Stimulated activated CD8-positive, alpha-beta memory T cell treated with anti-CD3 and anti-CD28 coated beads, Interleukin-4, amount 100 ng/mL, for 4 hours (primary cell): ENCODE measurements at places on chromosomes 7 and 10.
A peak's percentile ranks its signal among the peaks of the same experiment; 100 is the strongest.

- no peak for DNase-seq
Observed at GRCh38 chr10:30348378-30348776, 701 bp downstream of the MTPAP start.

GRCh38 chr7:121563177-121563576, 167.1 kb upstream of the FAM3C start:
- no peak for DNase-seq

GRCh38 chr7:19957664-19958063, 184.2 kb upstream of the TMEM196 start:
- DNase-seq = no peak

DNA sequence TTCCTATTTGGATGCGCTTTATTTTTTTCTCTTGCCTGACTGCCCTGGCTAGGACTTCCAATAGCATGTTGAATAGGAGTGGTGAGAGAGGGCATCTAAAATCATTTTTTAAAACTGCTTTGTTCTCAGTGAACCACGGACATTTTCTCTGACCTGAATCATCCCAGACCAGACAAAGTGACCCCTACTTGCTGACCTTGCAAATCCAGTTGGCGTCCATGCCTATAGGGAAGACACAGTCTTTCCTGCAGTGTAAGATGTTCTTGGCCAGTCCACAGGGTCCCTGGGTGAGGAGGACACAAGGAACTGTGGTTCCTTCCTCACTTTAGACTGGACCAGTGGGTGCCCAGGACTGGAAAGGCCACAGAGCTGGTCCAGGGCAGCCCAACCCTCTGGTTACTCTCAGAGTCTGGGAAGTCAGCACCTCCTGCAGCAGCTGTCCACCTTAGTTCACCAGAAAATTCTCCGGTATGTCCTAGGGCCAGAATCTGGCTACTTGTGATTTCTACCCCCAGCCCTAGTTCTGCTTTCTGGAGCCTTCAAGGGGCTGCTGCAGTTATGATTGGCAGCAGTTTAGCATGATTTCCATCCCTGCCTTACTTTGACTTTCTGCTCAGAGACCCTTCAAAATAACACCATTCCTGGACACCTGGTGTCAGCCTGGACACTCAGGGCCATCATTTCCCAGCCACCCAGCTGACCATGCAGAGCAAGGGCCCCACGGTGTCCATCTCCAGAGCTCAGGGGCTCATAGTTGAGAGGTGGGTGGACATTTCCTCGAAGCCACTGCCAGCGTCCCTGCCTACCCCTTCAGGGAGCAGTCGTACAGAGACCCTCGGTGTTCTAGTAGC, 19.3 kb downstream of the VIPR2 start:
- no peak for DNase-seq

DNA sequence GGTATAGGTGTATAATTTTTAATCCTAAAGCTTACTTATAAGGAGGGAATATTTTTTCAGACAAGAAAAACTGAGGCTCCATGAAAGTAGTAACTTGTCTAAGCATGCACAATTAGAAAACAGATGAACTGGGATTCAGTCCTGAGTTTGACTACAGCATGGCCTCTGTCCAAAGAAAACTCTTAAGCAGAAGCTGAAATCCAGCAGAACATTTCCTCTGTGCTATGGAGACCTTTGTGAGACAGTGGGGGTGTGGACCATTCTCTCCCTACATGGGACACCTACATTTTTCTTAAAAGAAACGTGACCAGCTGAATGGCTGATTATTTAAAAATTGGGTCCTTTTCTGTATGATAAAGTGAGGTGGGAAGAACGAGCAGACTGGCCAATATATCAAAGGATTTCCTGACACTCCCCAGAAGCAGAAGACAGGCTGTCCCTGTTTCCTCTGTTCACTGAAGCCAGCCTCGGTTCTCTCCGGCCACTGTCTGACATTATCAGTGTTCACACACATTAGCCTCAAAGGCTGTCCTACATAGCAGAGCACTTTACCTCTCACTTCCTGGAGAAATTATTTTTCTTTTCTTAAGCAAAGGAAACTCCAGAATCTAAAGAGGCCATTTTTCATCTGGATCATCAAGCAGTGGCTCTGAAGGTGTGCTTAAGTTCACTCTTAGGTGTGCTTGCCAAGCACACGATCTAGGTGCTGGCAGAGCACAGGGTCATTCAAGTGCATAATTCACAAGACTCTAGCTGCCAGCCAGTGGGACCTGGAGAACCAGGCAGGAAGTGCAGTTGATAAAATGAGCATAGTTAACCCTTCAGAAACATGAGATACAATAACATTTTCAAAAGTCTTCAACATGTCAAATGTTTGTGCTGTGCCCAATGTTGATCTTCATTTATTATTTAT, 40.4 kb upstream of the KIAA1217 start:
- no peak for DNase-seq

GRCh38 chr10:13571541-13571940, 15.2 kb upstream of the PRPF18 start:
- DNase-seq = no peak

DNA sequence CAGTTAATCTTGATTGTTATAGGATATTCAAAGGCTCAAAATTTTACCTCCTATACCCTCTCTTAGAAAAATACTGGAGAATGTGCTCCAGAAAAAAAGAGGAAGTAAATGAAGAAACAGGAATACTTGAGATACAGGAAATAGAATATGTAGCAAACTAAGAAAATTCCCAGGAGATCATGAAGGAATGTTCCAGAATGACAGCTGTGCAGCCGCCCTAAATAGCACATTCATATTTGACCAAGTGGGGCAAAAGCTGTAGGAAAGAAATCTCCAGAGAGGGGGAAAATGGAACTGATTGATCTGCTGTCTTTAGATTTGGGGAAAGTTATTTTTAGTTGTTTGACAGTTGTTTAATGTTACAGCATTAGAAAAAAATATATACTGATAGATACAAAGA, 46.2 kb upstream of the ZEB1 start:
- DNase-seq = no peak

GRCh38 chr10:34575882-34576281, 239.2 kb downstream of the PARD3 start:
- DNase-seq = no peak

- no peak for DNase-seq
Observed at GRCh38 chr7:39430441-39430840, 135.8 kb upstream of the YAE1 start.

DNA sequence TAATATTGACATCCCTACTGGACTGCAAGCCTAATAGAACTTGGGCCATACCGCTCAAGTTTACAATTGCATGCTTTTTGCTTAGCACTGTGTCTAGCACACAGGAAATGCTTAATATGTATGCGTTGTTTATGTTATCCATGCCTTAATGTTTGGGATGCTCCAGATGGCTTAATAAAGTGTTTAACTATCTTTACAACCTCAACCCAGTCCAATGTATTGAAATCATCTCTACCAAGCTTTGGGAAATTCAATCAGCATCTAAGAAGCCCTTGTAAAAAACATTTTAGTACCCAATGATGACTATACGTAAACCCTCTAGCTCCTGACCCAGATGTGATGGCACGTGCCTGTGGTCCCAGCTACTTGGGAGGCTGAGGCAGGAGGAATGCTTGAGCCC, 40.0 kb downstream of the CALD1 start:
- DNase-seq = no peak

DNA sequence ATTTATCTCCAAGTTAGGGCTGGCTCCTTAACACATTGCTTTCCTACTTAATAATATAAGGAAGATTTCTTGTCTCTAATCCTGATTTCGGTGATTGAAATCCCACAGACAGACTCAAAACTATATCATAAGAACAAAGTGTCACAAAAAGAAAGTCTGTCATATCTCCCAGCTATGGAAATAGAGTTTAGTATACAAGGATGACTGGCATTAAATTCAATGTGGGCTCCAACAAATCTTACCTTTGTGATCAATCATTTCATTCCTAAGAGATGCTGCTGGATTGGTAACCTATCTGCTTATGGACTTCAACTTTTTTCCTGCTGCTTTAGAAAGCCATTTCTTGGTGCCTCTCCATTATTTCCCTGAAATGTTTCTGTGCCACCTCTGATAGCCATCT, 39.5 kb upstream of the ZRANB1 start:
- no peak for DNase-seq

GRCh38 chr10:133274751-133275683, 1.7 kb downstream of the ADAM8 start:
- peak; percentile 66 for DNase-seq

DNA sequence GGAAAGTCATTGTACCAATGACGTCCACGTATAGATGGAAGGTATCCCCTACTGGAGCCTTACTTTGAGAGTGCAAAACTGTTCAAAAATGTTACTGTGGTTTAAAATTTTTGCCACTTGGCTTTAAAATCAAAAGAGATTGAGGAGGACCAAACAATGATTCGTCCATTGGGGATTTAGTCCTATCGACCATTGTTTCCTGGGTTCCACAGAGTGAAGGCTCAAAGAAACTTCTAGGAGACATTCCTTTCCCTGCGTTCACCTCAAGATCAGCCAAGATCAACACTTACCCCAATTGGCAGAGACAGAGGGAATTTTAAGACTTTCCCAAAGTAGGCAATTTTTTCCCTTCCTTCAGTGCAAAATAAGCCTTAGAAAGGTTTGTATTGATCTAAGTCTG, 152.3 kb downstream of the NEBL start:
- no peak for DNase-seq

DNA sequence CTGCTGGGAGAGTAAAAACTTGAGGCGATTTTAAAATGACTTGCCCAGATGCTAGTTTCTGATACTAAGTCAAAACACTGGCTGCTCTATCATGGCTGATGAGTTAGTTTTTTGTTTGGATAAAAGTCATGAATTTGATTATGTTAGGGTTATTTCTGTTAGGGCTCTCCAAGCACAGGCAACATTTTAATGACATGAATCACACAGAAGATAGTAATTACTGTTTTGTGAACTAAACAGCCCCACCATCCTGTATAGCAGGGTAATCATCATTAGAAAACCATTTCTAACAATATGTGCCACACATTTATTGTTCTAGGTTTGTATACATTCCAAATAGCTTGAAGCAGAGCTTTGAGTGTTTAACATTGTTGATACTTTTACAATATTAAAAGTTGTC, 750.3 kb downstream of the ANKRD7 start:
- DNase-seq = no peak

- DNase-seq = no peak
Observed at GRCh38 chr7:73919694-73920375, 58.9 kb downstream of the TMEM270 start.

GRCh38 chr7:136339464-136339863, 362.3 kb upstream of the MTPN start:
- DNase-seq = no peak

GRCh38 chr10:114681542-114681941, 23.5 kb upstream of the ABLIM1 start:
- DNase-seq = no peak

GRCh38 chr7:20296444-20296843, 34.3 kb upstream of the ITGB8 start:
- DNase-seq = no peak

DNA sequence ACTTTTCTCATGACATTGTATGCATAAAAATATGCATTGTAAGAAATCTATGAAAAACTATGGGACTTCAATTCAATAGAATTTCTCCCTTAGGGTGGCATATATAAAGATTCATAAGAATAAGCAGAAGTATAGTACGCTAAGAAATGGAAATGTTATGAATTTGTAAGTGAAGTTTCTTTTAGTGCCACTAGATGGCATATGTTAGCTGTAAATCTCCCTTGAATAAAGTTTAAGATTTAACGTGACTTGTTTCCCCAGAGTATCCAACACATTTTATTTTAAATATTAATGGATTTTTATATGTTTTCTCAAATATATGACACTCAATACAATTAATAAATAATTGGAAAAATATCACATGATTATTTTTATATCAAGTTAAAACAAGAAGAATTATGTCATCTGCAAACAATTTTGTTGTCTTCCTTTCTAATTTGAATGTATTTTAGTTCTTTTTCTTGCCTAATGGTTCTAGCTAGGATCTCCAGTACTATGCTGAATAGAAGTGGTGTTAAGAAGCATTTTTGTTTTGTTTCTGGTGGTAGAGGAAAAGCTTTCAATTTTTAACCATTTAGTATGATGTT, 287.2 kb downstream of the HGF start:
- DNase-seq = no peak

- DNase-seq = no peak
Observed at GRCh38 chr7:121366852-121367431, 29.2 kb downstream of the FAM3C start.

DNA sequence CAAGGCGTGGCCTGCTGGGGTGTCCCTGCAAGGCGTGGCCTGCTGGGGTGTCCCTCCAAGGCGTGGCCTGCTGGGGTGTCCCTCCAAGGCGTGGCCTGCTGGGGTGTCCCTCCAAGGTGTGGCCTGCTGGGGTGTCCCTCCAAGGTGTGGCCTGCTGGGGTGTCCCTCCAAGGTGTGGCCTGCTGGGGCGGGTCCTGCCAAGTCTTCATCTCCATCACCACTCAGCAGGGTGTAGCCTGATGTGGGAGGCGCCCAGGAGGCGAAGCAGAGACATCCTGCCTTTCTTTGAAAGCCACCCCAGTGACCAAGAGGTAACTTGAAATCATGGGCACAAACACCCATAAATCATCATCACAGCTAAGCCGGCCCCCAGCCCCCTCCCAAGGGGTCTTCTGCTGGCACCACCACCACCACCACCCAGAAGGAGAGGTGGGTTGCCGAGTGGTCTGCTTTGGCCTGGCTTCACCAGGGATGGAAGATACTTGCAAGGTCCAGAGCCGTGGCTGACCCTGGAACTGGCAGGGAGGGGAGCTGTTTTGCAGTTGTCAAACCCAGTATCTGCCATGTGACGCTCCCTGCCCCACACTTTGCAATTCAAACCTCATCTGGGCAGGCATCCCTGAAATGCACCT, 190.6 kb downstream of the EBF3 start:
- no peak for DNase-seq

GRCh38 chr10:46326066-46326465, 39.3 kb downstream of the ANTXRL start:
- no peak for DNase-seq

DNA sequence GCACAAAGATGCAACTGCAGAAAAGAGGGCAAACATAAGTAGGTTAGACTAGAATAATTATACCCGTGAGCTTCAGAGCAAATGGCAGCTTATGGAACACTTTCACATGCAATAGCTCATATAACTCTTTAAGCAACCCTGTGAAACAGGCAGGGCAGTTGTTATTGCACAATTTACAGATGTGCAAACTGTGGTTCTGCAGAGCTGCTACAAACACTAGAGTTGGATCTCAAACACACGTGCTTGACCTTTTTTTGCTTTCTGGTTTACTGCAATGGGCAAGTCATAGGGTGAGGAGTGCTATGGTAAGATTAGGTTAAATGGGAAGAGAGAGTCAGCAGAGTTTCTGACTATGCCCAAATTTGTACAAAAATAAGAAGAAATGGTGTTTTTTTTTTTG, 610.8 kb downstream of the GATA3 start:
- no peak for DNase-seq
